ENCODE measurements at places on chromosomes 2 and 18.

DNA sequence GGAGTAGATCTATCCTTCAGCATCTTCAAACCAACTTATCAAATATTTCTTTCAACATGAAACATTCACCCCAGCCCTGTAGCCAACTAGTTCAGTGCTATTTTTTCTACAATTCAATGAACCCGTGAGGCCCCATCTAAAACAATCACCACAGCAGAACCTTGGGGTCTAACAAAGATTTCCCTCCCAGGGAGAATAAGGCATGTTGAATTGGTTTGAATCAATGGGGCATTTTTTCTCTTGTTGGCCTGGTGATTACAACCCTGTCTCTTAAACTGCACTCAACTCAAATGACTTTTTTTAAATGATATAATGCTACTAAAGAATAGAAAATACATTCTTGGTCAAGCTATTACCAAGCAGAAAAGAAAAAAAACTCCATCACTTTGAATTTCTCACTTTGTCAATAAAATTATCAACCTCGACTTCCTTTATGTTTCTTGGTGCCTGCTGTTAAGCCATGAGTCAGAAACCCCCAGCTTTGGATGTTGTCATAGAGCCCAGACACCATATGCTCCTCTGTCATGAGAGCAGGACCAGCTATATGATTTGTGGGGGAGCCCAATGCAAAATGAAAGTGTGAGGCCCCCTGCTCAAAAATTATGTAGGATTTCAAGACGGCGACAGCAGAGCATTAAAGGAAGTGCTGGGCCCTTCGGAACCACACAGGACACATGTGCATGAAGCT is 282.4 kb downstream of the MEIS1 start:
- no peak for DNase-seq

DNA sequence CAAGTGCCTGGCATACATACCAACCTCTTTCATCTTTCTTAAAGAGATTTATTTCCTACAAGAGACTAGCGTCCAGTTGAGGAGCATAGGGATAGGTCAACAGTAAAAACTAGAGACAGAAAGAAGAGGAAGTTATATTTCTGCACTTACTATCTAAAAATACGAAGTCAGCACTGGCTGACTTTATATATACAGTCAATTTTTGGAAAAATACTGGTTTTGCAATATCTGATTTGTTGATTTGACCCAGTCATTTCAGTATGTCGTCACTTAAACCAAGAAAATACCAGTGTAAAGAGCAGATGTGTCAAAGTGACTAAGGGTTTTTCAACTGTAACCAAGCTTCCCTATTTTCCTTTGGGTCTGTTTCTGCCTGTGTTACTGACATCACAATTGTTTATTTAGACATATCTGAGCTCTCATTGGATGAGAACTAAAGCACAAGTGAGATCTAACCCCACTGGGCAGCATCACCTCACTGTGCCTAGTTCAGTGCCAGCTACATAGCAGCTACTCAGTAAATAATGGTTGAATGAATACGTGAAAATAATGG is 23.0 kb downstream of the CYTIP start:
- DNase-seq = no peak

DNA sequence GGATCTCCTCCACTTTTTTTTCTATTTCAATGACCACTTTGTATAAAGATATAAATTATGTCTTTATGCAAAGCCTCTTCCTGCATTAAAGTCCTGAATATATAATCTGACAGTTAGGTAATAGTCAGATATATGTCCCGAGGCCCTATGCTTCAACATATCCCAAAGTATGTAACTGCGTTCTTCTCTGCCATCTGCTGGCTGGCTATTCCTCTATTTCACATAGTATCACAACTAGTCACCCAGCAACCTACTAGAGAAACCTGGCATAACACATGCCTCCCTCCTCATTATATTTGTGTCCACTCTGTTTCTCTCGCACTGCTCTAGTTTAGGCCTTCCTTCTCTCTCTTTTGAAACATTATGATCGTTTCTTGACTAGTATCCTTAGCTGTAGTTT is 640.8 kb downstream of the DPP10 start:
- DNase-seq = no peak

DNA sequence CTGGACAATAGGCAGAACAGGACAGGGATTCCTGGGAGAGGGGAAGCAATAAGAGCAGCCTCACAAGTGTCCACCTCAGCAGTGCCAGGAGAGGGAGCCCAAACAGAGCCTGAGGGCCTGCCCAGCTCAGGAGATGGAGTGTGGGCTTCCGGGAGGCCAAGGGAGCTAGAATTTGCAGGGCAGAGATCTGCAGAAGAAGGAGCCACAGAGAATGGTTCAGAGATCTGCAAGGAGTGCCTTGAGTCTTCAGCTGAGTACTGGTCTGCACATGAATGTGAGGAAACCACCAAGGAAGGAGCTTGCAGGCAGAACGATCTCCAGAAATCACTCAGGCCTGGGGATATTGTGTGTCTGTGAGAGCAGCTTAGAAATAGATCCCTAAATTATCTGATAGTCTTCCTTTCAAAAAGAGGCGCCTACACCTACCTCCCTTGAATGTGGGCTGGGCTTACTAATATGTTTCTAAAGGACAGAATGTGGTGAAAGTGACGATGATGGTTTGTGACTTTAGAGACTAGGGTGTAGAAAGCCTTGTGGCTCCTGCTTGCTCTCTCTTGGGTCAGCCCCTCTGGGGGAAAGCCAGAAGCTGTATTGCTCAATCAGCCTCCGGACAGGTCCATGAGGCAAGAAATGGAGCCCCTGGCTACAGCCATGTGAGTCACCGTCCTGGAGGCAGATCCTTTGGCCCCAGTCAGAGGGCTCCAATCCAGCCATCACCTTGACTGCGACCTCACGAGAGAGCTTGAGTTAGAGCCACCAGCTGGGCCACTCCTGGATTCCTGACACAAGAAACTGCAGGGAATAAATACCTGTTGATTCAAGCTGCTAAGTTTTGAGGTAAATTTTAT is 7.6 kb upstream of the LPIN1 start:
- peak; percentile 52 for DNase-seq

- no peak for DNase-seq
These were observed 494.8 kb upstream of the KLHL29 start for GRCh38 chr2:22890132-22890531.

DNA sequence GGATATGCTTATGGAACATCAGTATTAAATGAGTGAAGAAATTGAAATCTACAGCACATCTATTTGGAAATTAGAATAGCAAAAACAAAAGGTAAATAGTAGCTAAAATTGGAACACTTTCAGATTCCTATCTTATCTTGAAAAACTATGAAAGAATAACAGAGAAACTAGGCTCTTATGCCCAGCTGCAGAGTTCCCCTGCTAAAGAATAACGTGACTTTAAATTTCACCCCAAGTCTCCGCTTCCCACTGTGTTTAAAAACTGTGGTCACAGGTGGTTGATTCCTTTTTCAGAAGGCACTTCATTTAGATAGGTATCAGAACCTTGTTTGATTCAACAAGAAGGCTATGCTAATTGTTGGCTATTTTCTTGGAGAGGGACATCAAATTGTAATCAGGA is 30.1 kb downstream of the ARHGAP28 start:
- DNase-seq = no peak

DNA sequence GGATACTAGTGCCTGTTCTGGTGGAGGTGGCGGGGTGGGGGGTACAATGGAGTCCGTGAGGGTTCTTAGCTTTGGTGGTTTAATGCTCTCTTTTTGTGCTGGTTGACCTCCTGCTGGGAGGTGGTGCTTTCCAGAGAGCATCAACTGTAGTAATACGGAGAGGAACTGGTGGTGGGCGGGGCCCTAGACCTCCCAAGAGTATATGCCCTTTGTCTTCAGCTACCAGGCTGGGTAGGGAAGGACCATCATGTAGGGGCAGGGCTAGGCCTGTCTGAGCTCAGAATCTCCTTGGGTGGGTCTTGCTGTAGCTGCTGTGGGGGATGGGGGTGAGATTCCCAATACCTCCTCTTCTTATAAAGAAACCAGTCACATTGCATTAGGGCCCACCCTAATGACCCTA is 27.1 kb downstream of the CAMKMT start:
- DNase-seq = no peak

DNA sequence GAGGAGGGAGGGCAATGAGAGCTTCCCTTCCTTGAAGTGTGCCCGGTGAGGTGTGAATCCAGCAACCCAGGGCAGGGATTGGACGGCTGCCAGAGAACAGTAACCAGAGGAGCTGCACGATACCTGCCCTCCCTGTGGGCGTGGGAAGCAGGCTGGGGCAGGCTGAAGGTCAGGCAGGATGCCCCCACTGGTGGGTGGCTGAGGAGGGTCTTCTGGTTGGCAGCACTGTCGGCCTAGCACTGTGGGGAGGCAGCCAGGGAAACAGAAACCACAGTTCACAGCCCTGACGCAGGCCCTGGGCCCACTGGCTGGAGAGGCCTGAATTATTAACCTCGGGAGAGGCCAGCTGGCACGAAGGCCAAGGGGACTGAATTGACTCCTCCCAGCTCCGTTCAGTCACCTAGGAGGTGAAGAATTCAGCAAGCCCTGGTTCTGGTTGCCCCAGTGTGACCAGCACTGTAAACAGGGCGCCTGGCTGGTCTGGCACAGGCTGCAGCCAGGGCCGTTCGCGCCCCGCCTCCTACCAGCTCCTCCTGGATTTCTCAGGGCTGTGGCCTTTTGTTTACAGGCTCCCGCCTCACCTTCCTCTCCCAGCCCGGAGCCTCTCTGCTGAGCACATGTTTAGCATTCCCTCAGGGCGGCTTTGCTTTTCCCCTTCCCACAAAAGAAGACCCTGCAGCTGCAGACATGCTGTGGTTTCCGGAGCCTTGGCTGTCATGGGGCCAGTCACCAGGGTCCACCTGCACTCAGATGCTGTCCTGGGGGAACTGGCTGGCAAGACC is 97.8 kb downstream of the B3GNT2 start:
- DNase-seq = no peak

- no peak for DNase-seq
These were observed 40.8 kb upstream of the ARHGAP15 start for GRCh38 chr2:143088388-143088787.

- DNase-seq = no peak
These were observed 53.4 kb upstream of the PROKR1 start for GRCh38 chr2:68589963-68590362.

- no peak for DNase-seq
These were observed 1.5 kb upstream of the HOXD10 start for GRCh38 chr2:176114930-176115625.

DNA sequence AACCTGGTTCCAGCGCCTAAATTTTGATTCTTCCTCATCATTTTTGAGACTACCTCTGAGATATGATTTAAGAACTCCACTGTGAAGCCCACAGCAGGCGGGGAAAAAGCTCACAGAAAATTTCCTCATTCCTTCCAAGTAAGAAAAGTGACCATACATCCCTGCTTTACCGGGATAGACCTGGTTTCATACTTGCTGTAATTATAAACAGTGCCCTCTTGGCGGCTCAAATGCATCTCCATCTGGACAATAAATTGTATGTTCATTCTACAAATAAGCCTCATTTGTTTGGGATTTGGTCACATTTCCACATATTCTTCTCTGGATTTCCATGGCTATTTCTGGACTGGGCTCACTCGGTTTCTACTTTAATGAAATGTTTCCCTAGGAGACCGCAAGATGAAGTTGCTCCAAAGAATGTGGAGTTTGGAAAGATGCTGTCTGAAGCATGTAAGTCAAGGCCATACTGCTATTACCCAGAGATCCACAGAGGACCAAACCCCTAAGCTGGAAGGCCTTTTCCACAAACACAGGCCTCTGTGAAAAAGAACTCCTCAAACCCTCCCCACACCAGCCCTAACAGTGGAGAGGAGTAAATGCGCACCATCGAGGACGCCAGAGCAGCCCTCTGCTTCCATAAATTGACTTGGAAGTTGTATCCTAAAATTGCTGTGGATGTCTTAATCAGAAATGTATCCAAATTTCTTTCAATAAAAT is 13.9 kb downstream of the STAT1 start:
- DNase-seq = no peak

DNA sequence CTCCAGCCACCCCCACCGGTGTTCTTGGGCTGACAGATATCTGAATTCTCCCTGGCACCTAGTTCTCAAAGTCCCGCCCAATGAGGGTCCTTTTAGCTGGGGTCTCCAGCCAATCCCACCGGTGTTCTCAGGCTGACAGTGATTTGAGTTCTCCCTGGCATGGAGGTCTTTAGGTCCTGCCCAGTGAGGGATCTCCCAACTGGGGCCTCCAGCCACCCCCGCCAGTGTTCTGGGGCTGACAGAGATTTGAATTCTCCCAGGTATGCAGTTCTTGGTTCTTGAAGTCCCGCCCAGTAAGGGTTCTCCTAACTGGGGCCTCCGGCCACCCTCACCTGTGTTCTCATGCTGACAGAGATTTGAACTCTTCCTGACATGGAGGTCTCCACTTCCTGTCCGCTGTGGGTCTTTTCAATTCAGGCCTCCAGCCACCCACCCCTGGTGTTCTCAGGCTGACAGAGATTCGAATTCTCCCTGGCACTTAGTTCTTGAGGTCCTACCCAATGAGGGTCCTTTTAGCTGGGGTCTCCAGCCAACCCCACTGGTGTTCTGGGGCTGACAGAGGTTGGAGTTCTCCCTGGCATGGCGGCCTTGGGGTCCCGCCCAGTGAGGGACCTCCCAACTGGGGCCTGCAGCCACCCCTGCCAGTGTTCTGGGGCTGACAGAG is 154.6 kb downstream of the ANKRD36 start:
- no peak for DNase-seq

DNA sequence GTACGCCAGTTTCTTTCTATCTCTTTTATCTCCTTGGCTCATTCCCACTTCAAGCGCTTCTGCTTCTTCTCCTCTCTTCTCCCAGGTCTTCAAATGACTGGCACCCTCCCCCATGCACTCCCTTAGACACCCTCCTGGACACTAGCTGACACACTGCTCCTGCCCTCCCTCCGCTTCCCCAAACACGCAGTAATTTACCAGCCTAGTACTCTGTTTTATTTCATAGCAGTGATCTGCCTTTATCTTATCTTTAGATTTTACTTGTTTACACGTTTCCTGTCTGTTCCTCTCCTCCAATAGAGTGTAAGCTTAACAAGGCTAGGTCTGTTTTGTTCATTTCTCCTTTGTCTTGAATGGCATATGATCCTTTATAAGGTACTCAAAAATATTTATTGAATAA is 93.9 kb downstream of the SCN3A start:
- DNase-seq = no peak

DNA sequence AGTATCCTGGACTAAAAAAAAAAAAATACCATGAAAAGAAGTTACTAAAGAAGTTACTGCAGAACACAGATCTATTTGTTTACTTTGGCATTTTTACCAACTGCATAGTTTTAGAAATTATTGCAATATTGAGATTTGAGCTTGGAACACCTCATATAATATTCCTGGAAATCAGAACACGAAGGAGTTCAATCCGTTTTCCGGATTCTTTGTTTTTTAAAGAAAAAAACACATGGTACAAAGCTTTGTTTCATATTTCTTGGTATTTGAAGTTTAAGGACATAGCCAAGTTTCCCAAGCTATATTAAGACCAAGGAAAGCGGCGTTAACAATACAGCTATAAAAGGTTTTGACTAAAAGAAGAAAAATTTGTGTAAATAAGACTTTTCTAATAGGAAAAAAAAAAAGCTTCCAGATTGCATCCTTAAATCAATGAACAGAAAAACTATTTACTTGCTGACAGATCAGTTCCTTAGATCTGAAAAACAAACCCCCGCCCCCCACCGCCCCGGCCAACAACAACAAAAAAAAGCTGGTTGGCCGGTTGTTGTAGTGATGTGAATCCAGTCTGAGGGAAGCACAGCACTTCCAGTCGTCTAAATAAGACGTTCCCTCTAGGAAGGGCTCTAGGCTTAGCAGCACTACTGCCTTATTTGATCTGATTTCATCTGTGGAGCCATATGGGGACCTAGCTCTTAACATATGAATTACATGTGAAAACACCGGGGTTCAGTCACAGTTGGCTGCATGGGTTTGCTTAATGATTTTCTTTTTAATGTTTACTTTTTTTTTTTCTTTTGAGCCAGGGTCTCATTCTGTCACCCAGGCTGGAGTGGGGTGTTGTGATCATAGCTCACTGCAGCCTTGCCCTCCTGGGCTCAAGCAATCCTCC is 2.5 kb upstream of the RHOB start:
- DNase-seq = no peak

GRCh38 chr2:240478346-240479110 is 43.1 kb downstream of the GPC1 start:
- DNase-seq = no peak

All from SW 1271 (cell line).